ENCODE measurements at places on chromosomes 4 and X. TPM values are rescaled to one million over a fixed set of nuclear protein-coding genes. Genes with fewer than 3 reads are reported as not detected.

DNA sequence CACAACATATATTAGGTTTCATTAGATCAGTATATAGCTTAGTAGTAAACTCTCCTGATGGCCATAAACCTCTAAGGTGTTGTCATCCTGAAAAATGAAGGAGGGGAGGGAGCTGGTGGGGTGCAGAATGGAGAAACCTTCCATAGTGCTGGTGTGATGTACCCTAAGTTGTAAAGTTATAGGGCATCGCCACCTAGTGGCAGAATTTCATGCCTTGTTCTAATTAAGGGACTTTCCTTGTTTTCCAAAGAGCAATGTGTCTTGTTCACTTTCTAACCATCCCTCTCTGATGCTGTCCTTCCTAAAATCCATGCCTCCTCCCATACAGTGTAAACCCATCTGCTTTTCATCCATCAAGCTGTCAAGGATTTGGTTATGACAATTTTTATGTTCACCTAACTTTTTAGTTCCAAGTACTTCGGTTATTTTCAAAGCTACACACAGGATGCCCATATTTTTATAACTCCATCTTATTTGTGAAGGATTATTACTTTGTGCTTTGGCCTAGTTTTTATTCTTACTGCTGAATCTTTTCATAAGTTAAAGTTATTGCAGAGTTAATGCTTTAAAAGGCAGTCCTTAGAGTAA lies 4.5 kb downstream of the NBDY start:
- peaks cover 9% of the 10 kb centered on the region for H3K36me3 ChIP-seq
- H3K27me3 ChIP-seq: peaks cover 3% of the 10 kb centered on the region
- H3K27ac ChIP-seq: no peak overlapping the region
- peak; percentile 34 for DNase-seq

DNA sequence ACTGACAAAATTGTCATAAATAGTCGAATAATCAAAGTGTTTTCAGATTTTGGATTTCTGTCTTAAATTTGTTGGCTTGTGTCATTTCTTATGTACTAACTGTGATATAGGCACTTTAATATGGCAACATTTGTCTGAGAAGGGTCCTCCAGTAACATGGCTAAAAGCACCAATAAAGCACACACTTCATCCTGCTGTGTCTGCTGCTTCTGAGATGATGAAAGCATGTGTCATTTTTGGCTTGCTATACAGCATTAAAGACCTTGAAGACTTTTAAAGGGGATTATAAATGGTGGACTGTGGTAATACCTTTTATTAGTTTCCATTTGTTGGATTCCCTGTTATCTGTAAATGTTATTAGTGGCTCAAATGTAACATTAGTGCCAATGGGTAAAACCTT lies 551.8 kb upstream of the GRID2 start:
- no peaks in the 10 kb centered on the region for H3K36me3 ChIP-seq
- no peaks in the 10 kb centered on the region for H3K4me1 ChIP-seq
- H3K4me3 ChIP-seq: no peak overlapping the region

DNA sequence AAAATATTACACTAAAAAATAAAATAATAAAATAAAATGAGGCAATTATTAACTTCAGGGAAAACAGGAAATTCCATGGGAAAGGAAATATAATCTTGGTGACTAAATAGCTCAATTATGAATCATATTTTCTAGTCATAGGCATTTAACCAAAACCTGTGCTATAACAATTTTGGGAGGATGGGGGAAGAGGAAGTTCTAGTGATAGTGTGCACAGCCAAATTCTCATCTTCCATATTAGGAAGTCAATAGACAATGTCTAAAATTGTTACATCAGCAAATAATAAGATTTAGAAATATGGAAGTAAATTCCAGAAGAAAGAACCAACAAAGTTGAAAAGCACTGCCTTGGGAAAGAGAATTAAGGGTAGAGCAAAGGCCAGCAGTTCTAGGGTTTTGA lies 2.8 kb downstream of the AWAT2 start:
- peaks cover 24% of the 10 kb centered on the region for H3K4me1 ChIP-seq
- H3K27ac ChIP-seq: no peak overlapping the region

Gene HTR2C
- not detected for total RNA-seq
